Inflammatory macrophage treated with lipopolysaccharide for 1 hour (primary cell): ENCODE measurements at places on chromosomes 5 and 9.

GRCh38 chr5:128196791-128197190, 113.2 kb downstream of the SLC12A2 start:
- DNase-seq, result no peak

GRCh38 chr5:411728-412127, 31.2 kb upstream of the EXOC3 start:
- DNase-seq, result no peak

GRCh38 chr5:146026307-146027010, 78.9 kb downstream of the PLAC8L1 start:
- DNase-seq, result no peak

- DNase-seq, result peak; percentile 18
Measured at GRCh38 chr9:130276955-130277354, 11.4 kb downstream of the HMCN2 start.

GRCh38 chr9:108016446-108016845, 526.9 kb upstream of the KLF4 start:
- no peak for DNase-seq

GRCh38 chr5:53109056-53109442, 508 bp downstream of the MOCS2 start:
- peak; percentile 5 for DNase-seq

- DNase-seq, result no peak
Measured at GRCh38 chr5:146599261-146599660, 83.3 kb upstream of the GPR151 start.

DNA sequence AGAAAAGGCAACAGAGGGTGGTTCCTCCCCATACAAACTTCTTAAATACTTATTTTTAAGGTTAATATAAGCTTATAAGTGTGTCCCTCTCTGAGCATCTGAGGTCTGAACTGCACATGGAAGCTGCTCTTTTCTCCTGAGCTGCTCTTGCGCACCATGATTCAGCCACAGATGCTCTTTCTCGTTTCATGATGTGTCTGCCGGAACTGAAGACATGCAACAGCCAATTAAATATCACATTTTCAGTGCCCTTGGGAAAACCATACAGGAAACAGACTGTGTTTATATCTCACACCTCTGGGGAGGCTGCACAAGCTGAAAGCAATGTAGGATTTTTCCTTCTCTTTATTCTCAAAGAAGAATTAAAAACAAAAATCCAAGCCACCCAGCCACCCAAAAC, 96.8 kb upstream of the NREP start:
- DNase-seq, result no peak

DNA sequence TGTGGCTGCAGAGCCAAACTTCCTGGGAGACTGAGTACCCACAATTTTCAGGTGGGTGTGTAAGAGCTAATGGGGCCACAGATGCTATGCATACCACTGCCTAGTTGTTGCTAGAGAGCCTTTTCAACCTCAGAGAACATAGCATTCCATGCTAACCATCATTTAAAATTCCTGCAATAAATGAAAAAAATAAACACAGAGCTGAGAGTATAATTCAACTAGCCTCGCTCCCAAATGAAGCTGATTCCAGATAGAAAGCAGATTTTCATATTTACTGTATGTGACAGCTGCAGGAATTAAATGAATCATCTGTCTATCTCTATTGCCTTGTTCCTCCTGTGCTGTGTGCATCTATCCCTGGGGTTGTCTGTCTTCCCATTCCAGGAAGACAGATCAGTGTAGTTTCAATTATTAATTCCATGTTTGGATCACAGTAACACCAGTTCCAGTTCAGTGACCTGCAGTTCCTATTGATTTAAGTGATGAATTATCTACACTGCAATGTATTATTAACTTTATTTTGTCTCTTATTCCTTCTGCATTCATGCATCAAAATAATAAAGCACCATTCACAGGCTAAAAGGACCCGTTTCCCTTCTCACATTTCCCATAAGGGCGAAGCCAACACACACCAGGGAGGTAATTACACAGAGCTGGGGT, 324.5 kb downstream of the SLIT3 start:
- DNase-seq, result no peak

DNA sequence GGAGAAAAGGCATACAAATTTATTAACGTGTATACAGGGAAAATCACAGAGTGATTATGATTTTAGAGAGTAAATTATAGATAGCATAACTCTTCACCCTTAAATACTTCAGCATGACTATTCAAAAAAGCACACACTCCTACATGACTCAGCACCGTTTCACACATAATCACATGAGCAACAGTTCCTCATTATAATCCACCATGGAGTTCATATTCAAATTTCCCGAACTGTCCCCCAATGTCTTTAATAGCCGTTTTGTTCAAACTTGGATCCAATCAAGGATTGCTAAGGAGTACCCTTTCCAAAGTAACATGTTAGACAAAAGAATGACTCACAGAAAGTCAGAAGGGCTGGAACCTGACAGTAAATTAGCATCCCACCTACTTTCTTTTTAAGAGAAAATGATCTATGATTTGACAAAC, 32.1 kb downstream of the RAPGEF1 start:
- peak; percentile 91 for DNase-seq

GRCh38 chr9:130240410-130241197, 25.0 kb upstream of the HMCN2 start:
- peak; percentile 80 for DNase-seq

DNA sequence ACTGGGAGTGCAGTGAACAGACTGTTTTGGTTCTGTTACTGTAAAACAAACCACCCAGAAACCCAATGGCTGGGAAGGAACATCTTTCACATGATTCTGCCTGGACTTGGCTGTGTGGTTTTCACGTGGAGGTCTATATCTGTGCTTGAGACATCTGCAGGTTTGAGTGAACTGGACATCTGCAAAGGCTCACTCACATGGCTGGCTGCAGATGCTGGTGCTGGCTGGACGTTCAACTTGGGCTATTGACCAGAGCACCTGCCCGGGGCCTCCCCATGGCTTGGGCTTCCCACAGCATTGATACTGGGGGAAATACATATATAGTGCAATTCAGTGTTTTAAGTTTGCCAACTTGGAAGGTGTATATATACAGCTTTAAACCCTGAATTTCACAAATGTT, 6.8 kb downstream of the CTSL start:
- no peak for DNase-seq

DNA sequence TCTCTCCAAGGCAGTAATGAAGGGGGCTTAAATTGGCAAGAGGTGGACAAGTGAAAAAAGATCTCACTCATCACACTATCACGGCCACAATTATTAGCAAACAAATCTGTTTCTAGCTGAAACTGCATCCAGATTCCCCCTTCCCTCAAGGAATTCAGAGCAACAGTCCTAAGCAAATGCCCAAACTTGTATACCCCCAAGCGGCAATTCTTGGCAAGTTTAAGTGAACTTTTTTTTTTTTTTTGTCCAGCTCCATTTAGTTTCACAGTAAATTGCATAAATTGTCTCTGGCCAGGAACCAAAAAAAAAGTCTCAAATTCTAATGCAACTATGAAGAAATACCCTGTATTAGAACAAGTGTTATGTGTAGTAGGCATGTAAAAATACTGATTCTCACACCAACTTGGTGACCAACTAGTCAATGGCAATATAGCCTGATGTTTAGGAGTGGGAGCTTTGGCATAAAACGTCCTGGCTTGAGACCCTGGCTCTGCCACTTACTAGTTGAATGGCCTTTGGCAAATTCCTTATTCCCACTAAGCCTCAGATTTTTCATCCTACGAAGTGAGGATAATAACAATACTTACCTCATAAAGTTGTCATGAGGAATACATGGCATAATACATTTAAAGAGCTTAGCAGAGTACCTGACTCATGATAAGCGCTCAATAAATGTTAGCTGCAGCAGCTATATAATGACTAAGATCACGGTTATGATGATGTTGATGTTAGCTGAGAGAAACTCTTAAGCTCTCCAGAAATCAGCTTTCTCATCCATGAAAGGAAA, 193.2 kb downstream of the ADAMTSL1 start:
- no peak for DNase-seq

DNA sequence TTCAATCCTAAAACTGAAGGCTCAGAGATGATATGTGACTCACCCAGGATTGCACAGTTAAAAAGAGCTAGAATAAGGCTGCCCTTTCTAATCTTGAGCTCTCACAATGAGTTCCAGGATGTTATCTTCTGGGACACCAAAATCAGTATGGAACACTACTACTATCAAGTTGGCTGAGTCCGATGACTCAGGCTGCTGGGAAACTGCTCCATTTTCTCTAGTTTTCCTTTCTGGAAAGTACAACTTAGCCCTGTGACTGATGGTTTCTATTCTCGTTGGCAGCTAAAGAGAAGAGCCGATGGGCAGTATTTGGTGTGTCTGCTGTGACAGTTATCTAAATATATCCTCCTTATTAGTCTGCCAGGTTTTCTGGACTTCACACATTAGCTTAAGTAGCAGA, 37.9 kb upstream of the DPYSL3 start:
- DNase-seq, result no peak
